Caco-2 (cell line): ENCODE measurements at places on chromosomes 4 and X.
A peak's percentile ranks its signal among the peaks of the same experiment; 100 is the strongest.

DNA sequence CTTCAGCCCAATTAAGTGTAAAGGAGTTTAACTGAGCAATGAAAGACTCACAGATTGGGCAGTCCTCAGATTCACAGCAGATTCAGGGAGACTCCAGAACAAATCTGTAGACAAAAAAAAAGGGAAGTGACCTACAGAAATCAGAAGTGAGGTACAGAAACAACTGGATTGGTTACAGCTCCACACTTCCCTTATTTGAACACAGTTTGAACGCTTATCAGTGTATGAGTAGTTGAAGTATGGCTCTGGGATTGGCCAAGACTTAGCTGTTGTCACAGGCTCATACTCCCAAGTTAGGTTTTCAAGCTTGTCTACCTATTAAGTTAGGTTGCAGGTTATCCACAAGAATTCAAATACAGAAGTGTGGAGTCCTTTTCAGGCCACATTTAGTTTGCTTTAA lies 112.4 kb upstream of the ELOVL6 start:
- DNase-seq, result no peak

- DNase-seq, result no peak
Observed at GRCh38 chr4:108484187-108484586, 136.2 kb upstream of the RPL34 start.

DNA sequence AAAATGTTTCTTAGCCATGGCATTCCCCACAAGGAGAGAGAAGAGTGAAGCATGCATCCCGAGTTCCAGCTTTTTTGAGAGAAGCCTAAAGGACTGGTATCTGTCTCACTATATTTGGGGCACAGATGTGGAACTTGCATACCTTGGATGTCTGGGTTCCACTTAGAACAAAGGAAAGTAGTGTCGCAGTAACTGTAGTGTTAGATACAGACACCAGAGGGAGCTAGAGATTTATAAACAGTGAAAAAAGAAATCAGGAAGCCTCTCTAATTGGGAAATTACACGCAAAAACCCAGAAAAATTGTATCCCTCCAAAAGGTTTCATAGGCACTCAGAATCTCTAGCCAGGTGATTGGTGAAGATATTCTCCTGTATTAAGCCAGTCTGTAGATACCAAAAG lies 34.4 kb downstream of the AGTR2 start:
- DNase-seq, result peak; percentile 24

- no peak for DNase-seq
Observed at GRCh38 chr4:97525236-97525635, 618.0 kb downstream of the STPG2 start.

GRCh38 chrX:122246937-122247336 lies 937.1 kb upstream of the GRIA3 start:
- no peak for DNase-seq

- no peak for DNase-seq
Observed at GRCh38 chrX:63656871-63657580, 128.0 kb downstream of the ARHGEF9 start.

- DNase-seq, result no peak
Observed at GRCh38 chrX:110395877-110396276, 37.2 kb downstream of the RTL9 start.

DNA sequence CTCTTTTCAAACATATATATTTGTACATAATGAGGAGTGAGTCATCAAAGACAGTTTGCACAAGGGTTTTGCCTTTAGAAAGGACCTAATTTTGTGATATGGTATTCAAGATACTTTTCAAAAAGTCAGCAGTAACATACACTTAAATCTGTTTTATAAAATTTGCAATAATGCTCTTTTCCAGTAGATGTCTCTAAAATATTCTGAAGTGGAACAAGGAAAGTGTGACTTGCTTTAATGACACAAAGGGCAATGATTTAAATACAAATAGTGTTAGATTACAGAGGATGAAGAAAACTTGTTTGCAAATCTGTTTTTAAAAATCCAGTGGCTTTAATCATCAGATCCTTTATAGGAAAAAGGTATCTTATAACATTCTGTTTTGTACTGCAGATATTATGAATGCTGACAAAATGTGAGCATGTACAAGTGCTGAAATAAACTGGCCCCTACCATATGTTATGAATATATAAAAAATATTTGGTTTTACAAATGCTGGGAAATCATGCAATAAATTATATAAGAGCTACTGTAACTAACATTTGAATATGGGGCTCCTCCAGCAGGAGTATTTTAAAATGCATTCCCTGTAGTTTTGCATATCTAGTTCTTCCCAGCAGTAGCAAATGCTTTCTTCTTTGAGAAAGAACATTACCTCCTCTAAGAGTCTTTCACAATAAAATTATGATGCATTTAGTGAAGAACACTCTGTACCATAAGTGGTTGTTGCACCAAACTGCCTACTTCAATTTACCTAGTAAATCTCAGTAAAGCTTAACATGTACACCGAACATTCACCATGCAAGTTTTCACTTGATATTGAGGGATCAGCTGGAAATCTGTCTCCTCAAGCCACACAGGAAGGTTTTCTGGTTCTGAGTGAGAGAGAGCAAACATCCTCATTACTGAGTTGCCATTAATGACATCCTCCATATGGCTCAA lies 20.2 kb downstream of the MMRN1 start:
- no peak for DNase-seq

DNA sequence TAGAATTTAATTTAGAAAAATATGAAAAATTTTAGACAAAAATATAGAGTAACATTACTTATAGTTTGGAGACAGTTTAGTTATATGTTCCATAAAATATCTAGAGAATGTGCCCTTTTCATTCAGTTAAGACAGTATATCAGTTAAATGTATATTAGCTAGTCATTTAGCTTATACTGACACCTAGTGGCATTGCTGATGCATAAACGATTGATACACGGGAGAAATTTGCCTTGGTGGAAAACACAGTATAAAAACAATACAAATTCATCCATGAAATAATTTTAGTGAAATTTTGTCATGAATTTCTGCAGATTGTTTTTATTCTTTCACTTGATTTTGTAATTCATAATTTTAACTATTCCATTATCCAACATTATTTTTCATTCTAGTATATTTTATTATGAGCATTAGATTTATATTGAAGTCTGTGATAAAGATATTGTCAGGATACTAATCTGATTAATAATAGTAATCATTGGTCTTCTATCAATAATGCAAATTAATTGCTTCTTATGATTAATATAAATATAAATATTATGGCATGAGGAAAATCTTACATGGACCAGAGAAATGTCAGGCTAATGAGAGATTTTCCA lies 219.0 kb downstream of the TLL1 start:
- DNase-seq, result no peak

DNA sequence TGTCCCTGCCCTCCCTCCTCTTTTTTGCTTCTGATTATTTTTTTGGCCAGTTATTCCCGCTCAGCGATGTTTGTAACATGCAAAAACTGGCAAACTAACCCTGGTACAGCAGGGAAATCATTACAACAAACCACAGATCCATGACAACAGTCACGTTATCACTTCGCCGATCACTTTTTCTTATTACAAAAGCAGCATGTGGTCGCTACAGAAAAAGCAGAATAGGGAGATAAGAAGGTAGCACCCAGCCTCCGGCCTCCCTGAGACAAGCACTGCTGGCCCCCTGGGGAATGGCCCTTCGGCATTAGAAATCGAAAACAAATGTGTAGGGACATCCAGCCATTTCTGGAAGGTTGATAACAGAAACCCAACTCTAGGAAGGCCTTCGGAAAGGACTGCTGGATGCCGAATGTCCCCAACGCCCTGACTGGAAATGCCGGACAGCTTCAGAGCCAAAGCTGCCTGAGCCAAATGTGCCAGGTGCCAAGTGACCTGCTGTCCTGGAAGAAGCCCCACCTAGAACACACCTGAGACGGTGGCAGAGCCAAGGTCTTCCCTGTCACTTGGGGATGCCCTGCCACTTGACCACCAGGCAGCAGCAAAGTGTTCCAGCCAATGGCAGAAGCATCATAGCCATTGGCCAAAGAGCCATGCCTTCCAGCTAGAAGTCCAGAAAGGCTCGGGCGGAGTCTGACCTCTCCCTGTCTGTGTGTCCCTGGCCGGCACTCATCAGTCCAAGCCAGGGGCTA lies 2.9 kb downstream of the IDH3G start:
- DNase-seq, result no peak

DNA sequence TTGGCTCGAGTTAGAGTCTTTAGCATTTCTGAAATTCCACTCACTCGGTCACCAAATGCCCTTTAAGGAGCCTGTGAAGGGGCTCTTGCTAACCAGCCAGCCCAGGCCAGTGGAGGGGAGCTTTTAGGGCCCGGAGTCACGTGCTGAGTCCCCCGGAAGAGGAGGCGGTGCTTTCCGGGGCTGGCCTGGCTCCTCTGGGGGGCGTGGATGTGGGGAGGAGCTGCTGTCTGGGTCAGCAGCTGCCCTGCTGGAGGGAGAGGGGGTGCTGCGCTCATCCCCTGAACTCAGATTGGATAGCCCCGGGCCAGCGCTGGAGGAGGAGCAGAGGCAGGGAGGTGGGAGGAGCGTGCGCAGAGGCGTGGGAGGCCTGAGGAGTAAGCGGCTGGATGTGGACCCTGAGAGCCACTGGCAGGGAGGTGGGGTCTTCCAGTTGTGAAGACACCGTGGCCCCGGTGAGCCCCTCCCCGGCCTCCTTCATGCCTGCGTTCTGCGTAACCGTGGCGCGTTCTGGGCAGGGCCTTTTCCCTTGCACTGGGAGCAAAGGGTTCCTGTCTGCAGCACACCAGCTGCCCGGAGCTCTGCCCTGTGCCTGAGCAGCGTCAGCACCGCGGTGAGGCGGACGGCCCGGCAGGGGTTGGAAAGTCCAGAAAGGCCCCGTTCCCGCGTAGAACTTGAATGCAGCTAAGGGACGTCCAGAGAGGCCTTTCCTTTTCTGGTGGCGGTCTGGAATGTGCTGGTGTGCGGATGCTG lies 19.7 kb downstream of the MAEA start:
- no peak for DNase-seq

- DNase-seq, result no peak
Observed at GRCh38 chrX:8103655-8104054, 67.4 kb downstream of the VCX2 start.

GRCh38 chr4:18568600-18568999 lies 547.0 kb upstream of the LCORL start:
- no peak for DNase-seq

DNA sequence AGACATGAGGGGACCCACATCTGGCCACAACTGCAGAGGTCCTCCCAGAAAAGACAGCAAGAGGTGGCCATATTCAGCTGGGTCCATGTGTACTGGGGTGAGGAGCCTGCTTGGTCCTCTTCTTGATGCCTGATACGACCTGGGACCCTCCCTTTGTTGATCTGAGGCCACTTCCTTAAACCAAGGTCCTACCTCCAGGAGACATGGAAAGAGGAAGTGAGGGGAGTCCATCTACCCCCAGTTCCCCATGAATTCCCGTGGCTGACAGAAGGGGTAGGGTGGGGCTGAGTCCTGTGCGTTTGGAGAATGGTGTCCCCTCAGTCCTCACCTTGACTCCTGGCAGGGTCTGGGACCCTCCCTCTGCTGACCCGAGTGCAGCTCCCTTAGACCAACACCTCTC lies 2.1 kb downstream of the MAGEA10 start:
- no peak for DNase-seq

- DNase-seq, result no peak
Observed at GRCh38 chr4:142585411-142585810, 260.7 kb downstream of the INPP4B start.

GRCh38 chrX:49167740-49168108 lies 4.0 kb upstream of the PLP2 start:
- DNase-seq, result no peak

DNA sequence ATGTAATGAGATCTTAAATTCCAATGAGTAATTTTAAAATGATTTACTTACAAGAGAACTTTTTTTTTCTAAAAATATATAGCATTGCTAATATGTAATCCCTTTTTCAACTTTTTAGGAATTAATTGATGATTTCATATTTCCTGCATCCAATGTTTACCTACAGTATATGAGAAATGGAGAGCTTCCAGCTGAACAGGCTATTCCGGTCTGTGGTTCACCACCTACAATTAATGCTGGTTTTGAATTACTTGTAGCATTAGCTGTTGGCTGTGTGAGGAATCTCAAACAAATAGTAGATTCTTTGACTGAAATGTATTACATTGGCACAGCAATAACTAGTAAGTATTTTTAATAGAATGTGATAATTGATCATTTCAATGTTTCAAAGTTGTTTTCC lies 113.2 kb downstream of the USP9X start:
- DNase-seq, result no peak

DNA sequence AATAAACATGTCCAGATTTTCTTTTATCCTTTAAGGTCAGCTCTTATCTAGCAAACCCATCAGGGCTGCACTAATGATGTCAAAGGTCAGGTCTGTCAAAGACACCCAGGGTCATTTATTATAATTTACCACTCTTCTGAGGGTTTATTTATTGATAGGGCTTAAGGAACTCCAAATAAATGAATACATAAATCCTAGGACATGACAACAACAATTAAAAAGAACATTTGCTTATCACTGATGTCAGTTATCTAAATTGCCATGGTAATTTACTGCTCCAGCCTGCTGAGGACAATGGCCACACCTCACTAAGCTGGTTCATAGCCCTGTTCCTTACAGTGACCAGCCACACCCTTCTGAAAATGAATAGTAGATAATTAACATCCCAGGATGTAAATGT lies 317.1 kb downstream of the UNC5C start:
- DNase-seq, result peak; percentile 25

- DNase-seq, result no peak
Observed at GRCh38 chr4:153439831-153440230, 26.3 kb upstream of the TMEM131L start.

DNA sequence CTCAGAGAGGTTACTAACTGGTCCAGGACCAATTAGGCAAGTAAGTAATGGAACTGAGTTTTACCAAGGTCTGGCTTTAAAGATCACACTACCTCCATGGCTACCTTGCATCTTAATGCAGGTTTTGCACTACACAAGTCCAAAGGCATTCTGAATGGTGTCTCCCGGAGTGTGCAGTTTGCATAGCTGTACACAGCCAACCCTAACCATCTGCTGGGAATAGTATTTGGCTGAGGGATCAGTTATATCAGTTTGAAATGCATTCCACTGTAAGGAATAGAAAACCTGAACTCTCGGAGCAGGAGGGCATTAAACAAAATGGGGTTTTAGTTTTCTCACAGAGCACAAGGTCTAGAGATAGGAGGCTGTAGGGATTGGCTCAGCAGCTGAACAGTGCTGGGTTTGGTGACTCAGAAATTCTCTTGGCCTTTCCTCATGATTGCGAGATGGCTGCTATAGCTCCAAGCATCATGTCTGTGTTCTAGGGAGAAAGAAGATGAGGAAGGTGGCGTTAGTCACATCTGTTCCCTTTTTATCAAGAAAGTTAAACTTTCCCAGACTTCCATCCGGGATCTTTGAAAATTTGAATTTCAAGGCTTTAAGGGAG lies 177.1 kb downstream of the NHS start:
- no peak for DNase-seq

- no peak for DNase-seq
Observed at GRCh38 chr4:52586069-52586468, 73.0 kb downstream of the USP46 start.

DNA sequence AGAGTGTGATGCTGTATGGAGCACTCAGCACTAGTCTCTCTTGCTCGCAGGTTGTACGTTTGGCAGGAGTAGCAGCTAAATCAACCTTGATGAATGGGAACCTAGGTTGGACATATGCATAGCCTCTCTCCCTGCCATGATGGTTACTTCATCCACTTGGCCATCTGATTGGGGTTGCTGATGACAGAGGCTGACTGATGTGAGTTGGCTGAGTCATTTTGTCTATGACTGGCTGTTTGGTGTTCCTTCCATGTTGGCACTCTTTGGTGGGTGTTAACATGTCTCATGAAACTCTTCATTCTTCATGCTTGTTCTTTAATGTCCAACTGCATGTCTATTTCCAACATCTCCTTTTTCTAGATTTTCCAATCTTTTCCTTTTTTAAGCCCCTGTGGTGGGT lies 31.6 kb upstream of the SPARCL1 start:
- no peak for DNase-seq
